Activated naive CD8-positive, alpha-beta T cell treated with anti-CD3 and anti-CD28 coated beads, Interleukin-2, amount 10 ng/mL, durations not matched to agents 7 days and 5 days (primary cell): ENCODE measurements at places on chromosomes 3 and 15. TPM values are rescaled to one million over a fixed set of nuclear protein-coding genes. Genes with fewer than 3 reads are reported as not detected.

- DNase-seq = no peak
- H3K4me1 ChIP-seq = peaks cover 15% of the 10 kb centered on the region
- no peak overlapping the region for H3K27ac ChIP-seq
- H3K36me3 ChIP-seq = no peaks in the 10 kb centered on the region
- no peak overlapping the region for H3K4me3 ChIP-seq
- H3K27me3 ChIP-seq = peaks cover 7% of the 10 kb centered on the region
Observed at GRCh38 chr15:101372149-101372577, 77.1 kb upstream of the SNRPA1 start.

DNA sequence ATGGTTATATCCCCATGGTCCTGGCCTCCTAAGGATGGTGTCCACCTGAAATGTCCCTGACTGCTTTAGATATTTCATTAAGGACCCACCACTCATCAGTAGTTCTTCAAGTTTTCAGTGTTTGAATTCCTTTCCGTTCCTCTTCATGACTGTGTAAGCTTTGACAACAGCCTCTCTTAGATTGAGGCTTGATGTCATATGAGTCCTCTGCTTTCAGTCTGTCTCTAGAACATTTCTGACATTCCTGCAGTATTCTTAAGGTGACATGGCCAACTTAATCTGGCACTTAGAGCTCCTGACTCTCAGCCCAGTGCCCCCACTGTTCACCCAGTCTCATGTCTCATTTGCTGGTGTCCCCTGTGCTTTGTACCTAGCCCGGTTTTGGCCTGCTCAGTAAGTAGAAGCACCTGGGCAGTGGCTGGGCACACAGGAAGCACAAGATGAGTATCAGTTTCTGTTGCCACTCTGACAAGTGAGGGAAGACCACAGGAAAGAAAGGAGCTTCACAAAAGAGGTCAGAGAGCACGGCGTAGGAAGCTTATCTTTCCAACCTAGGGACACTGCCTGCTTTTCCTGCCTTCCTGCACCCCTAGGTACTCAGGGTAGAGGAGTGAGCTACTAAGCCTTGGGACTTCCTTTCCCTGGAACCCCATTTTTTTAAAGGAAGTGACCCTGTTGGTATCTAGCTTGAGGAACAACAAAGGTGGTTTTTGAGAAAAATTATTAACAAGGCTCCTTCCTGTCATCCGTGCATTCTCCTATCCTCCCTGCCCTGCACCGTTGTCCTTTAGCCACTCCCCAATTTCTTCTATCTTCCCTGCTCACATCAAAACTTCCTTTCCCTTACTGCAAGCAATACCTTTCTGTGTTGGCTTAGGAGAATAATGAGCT is 103.1 kb downstream of the KLHL25 start:
- H3K27ac ChIP-seq = peak overlapping the region; percentile 99
- H3K36me3 ChIP-seq = peaks cover 40% of the 10 kb centered on the region
- H3K27me3 ChIP-seq = no peaks in the 10 kb centered on the region
- peaks cover 61% of the 10 kb centered on the region for H3K4me1 ChIP-seq

DNA sequence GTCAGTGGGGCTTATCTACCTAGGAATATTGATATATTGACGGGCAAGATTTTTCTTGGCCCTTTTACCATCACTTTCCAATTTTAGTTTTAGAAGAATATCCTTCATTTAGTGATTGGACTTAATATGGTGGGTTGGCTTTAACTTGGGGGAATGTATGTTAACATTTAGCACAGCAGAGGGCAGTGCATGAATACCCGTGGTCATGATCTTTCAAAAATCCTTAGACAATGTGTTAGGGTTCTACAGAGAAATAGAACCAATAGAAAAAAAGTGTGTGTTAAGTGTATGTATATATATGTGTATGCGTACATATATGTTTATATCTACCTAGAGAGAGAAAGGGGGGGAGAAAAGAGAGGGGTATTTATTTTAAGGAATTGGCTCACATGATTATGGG is 36.9 kb downstream of the GPR171 start:
- no peak for DNase-seq
- no peaks in the 10 kb centered on the region for H3K36me3 ChIP-seq
- H3K4me1 ChIP-seq = peaks cover 21% of the 10 kb centered on the region
- no peak overlapping the region for H3K4me3 ChIP-seq
- no peak overlapping the region for H3K27ac ChIP-seq

DNA sequence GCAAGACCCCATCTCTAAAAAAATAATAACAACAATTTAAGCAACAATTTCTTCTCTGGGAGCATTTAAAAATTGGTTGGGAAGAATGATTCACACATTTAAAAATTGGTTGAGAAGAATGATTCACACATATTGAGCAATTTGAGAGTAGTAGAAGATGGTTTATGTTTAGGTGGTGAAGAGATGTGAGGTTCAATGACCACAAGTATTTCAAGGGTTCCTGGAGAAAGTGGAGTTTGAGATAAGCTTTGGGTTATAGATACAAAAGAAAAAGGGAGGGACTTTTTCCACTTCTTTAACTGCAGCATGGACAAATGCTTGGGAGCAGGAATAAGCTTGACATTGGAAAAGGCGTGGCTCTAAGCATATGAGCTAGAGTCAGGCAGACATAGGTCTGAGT is 145.7 kb upstream of the NPHP3 start:
- H3K27ac ChIP-seq = no peak overlapping the region
- peaks cover 10% of the 10 kb centered on the region for H3K27me3 ChIP-seq
- H3K4me3 ChIP-seq = no peak overlapping the region
- no peak for DNase-seq
- no peaks in the 10 kb centered on the region for H3K36me3 ChIP-seq

- DNase-seq = no peak
- no peak overlapping the region for H3K27ac ChIP-seq
- no peaks in the 10 kb centered on the region for H3K36me3 ChIP-seq
- no peak overlapping the region for H3K4me3 ChIP-seq
- no peaks in the 10 kb centered on the region for H3K4me1 ChIP-seq
- no peaks in the 10 kb centered on the region for H3K27me3 ChIP-seq
Observed at GRCh38 chr3:191702121-191702520, 241.2 kb downstream of the PYDC2 start.

GRCh38 chr3:170865209-170866094 is 4.5 kb downstream of the RPL22L1 start:
- no peak for DNase-seq
- H3K4me3 ChIP-seq = no peak overlapping the region
- H3K27me3 ChIP-seq = peaks cover 2% of the 10 kb centered on the region
- peaks cover 31% of the 10 kb centered on the region for H3K36me3 ChIP-seq
- no peak overlapping the region for H3K27ac ChIP-seq
- peaks cover 15% of the 10 kb centered on the region for H3K4me1 ChIP-seq

DNA sequence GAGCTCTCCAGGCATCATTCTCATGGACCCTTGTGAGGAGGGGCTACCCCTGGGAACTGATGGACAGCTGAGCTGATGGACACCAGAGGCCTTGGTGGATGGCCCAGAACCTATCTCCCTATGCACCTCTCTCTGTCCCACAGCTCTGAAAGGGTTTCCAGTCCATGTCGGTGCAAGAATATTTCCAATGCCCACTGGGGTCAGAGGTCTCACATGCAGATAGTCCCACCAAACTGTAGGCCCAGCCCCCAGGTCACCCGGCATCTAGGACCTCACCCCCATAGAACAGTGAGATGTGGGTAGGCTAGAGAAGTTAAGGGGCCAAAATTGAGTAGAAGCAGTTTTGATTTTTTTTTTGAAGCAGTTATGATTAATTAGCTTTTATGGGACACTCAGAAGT is 2.6 kb downstream of the ALPK3 start:
- no peak overlapping the region for H3K27ac ChIP-seq
- peaks cover 5% of the 10 kb centered on the region for H3K4me1 ChIP-seq
- DNase-seq = no peak
- no peak overlapping the region for H3K4me3 ChIP-seq
- H3K27me3 ChIP-seq = peaks cover 14% of the 10 kb centered on the region

- H3K27ac ChIP-seq = no peak overlapping the region
- no peaks in the 10 kb centered on the region for H3K4me1 ChIP-seq
- H3K27me3 ChIP-seq = peaks cover 16% of the 10 kb centered on the region
- H3K36me3 ChIP-seq = no peaks in the 10 kb centered on the region
- no peak overlapping the region for H3K4me3 ChIP-seq
Observed at GRCh38 chr15:89346516-89347231, 12.1 kb upstream of the POLG start.

DNA sequence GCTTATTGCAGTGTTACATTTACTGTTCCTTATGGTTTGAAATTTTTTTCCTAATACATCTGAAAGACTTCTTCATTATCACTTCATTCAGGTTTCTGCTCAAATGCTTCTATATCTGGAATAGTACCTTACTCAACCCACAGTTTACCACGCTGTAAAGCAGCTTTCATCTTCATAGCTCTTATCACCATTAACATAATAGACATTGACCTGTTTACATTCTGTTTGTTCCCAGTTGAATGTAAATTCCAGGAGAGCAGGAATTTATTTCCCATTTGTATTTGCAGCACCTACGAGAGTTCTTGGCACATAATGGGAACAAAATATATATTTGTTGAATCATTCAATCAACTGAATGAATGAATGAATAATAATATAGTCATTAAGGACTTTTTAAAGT is 844.6 kb upstream of the ROBO1 start:
- H3K27ac ChIP-seq = no peak overlapping the region
- no peaks in the 10 kb centered on the region for H3K36me3 ChIP-seq
- H3K4me3 ChIP-seq = no peak overlapping the region
- no peaks in the 10 kb centered on the region for H3K4me1 ChIP-seq

DNA sequence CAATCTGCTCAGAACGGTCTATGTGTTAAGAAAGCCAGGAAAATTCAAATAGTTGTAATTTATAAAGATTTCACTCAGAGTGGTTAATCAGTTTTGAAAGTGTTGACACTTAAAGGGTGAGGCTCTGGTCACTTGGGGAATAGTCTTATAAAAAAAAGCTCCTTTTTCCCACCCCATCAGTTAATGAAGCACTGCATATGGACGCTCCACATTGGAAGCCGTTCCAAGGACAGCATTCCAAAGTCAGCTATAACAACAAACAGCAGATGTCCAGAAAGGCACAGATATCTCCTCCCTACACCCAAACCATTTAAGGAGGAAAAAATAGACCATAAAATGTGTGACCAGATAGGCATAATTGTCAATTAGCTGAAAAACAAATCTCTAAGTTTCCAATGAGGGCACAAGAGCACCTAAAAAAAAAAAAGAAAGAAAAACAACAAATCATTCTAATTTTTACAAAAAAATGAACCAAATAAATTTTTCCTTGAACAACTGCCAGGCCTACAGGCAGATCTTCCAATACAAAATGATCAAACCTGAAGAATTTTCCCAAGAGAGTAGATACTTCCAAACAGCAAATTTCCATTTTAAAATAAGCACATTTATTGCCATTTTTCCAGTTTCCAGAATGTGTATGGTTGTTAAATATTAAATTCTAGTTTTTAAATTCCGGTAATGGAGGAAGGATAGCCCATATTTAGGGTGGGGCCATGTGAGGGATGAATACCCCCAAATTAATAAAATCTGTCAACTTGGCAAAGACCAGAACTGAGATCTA is 198.3 kb downstream of the ERC2 start:
- no peaks in the 10 kb centered on the region for H3K36me3 ChIP-seq
- H3K27me3 ChIP-seq = no peaks in the 10 kb centered on the region
- no peaks in the 10 kb centered on the region for H3K4me1 ChIP-seq
- H3K27ac ChIP-seq = no peak overlapping the region
- H3K4me3 ChIP-seq = no peak overlapping the region

GRCh38 chr3:122025296-122025695 is 3.2 kb upstream of the ILDR1 start:
- no peaks in the 10 kb centered on the region for H3K36me3 ChIP-seq
- H3K27ac ChIP-seq = no peak overlapping the region
- H3K27me3 ChIP-seq = peaks cover 24% of the 10 kb centered on the region
- H3K4me1 ChIP-seq = peaks cover 8% of the 10 kb centered on the region

GRCh38 chr3:105965384-105965783 is 96.6 kb upstream of the CBLB start:
- H3K27ac ChIP-seq = no peak overlapping the region
- no peak for DNase-seq
- H3K4me1 ChIP-seq = no peaks in the 10 kb centered on the region
- H3K36me3 ChIP-seq = peaks cover 16% of the 10 kb centered on the region
- H3K4me3 ChIP-seq = no peak overlapping the region

- no peak overlapping the region for H3K27ac ChIP-seq
- DNase-seq = no peak
- H3K36me3 ChIP-seq = no peaks in the 10 kb centered on the region
- H3K27me3 ChIP-seq = peaks cover 19% of the 10 kb centered on the region
- no peak overlapping the region for H3K4me3 ChIP-seq
Observed at GRCh38 chr3:155390351-155390750, 96.9 kb upstream of the STRIT1 start.

- no peaks in the 10 kb centered on the region for H3K4me1 ChIP-seq
- H3K27me3 ChIP-seq = no peaks in the 10 kb centered on the region
- no peak overlapping the region for H3K27ac ChIP-seq
Observed at GRCh38 chr3:148551767-148552260, 145.9 kb upstream of the AGTR1 start.

DNA sequence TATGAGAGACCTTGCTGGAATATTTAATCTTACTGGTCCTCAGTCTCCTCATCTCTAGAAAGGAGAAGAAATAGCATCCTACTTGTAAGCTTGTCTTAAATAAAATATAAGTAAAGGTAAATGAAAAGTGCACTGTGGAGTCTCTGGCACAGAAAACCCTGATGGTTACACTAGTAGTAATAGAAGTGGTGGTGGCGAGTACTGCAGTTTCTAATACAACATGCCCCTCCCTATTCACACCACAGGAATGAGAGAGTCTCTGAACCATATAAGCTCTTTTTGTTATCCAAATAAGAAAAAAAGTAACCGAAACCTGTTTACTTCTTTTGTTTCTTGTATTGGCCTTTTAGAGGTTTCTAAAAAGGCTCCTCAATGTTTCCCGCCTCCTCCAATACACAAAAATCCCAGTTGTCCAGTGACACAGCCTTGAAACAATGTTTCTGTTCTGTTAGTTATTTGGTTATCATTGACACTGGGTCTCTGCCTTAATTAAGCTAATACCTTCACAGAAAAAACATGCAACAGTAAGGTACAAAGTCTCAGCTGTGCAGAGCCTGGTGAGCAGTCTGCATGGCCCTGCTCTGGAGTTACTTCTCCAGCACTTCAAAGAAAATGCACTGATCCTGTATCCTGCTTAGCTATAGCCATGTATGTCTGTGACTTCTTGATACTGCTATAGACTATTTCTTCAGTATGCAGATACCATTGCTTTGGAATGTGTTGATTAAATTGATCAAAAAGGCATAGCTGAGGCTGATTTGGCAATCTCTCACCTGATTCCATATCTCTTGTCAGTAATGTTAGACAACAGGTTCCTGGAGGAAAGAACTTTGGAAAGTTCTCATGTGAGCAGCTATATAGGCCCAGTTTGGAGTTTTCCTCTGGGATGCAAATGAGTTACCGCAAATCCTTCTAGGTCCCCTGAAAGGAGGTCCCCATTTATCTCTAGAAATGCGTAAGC is 315.6 kb upstream of the IL12A start:
- no peaks in the 10 kb centered on the region for H3K27me3 ChIP-seq
- H3K4me3 ChIP-seq = no peak overlapping the region
- H3K27ac ChIP-seq = no peak overlapping the region
- H3K36me3 ChIP-seq = no peaks in the 10 kb centered on the region
- no peak for DNase-seq

The SCN11A gene
- total RNA-seq = 0.11 TPM

The PLSCR2 gene
- not detected for total RNA-seq

The ARRDC4 gene
- total RNA-seq = 0.94 TPM

The ENTPD3 gene
- not detected for total RNA-seq

The CHST2 gene
- 3.0 TPM for total RNA-seq

The CYP8B1 gene
- total RNA-seq = not detected

The DZIP1L gene
- not detected for total RNA-seq

The TPRG1 gene
- 50.9 TPM for total RNA-seq

The CLEC3B gene
- total RNA-seq = 0.45 TPM

The SSR3 gene
- total RNA-seq = 118 TPM

The RTP3 gene
- total RNA-seq = not detected

The TM6SF1 gene
- 14.3 TPM for total RNA-seq

The IVD gene
- total RNA-seq = 92.4 TPM

The CD80 gene
- total RNA-seq = 15.2 TPM

The DNAJB11 gene
- total RNA-seq = 37.0 TPM
